ENCODE measurements at places on chromosomes 4 and X. TPM values are rescaled to one million over a fixed set of nuclear protein-coding genes. Genes with fewer than 3 reads are reported as not detected.

DNA sequence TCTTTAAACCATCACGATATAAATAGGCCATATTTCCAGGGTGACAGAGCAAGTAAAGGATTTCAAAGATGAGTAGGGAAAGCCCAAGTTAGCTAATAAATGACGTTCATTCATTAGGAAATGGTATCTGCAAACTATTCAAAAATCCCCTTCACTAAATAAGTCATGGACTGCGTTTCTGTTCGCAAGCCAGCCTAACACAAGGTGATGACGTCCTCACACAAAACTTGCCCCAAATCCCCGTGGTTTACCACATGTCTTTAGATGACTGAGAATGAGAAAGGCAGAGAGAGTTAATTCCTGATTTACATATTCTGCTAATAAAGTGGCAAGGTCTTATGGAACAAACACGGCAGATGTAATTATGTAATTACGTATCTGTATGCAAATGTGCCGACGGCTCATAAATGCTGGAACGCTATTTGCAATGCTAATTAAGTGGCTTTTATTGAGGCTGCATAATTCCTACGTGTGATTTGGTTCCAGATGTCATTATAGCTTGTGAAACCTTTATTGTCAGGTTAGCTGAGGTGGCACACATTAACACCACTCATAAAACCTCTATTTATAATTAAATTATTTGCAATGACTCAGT is 437.7 kb upstream of the FRG1 start:
- no peak for DNase-seq

FRMD7 gene
- not detected for total RNA-seq

DNA sequence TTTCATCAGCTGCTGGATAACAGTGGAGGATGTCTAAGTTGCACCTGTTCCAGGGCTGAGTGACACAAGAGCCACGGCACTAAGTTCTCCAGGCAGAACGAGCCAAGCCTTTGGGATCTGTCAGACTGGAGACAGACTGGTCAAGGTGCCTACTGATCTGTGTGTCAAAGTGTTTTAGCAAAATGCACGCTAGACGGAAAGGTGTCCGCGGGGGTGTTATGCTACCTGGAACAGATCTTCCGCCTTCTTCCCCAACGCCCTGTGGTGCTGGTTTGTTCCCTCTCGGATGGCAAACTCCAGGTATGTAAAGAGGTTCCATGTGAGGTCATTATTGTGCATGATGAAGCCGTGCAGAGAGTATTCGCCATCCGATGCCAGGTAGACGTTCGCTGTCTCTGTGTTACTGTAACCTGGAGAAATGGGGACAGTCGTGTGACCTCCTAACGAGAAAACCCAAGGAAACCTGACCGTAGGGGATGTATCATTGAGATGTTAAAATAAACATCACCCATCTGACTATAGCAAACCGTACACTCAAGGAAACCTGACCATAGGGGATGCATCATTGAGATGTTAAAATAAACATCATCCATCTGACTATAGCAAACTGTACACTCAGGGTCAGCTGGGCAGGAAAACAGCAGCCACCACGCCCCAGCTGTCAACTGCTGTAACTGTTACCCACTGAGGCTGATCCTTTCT is 29.7 kb upstream of the SLC25A6 start:
- no peak for DNase-seq

DNA sequence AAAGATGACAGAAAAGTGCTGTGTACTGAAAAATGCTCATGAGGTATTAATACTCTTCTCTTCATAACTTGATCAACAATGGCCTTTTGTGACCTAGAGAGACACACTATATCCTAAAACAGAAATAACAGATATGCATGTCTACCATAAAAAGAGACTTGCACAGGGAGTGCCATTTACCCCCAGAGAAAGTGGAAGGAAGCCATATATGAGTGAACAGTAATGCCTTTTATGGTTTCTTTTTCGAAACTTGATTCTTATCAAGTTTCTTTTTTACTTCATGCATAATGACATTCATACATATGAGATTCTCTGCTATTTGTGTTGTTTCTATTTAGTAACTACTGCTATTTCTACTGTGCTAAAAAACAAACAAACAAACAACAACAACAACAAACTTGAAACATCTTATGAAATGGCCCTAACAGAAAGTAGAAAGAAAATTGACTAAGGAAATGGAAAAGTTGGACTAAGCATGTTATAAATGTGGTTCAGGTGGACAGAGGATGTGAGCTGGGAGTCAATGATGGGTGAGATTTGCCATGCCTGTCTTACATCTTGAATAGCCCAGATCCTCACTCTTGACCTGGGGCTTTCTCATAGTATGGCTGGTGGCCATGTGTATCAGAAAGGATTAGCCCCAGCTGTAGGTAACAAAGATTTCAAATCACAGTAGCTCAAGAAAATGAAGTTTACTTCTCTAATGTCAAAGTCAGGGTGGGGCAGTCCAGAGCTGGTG is 43.8 kb downstream of the GEMIN8 start:
- no peak for DNase-seq

PNCK gene
- total RNA-seq, result 0.33 TPM

DNA sequence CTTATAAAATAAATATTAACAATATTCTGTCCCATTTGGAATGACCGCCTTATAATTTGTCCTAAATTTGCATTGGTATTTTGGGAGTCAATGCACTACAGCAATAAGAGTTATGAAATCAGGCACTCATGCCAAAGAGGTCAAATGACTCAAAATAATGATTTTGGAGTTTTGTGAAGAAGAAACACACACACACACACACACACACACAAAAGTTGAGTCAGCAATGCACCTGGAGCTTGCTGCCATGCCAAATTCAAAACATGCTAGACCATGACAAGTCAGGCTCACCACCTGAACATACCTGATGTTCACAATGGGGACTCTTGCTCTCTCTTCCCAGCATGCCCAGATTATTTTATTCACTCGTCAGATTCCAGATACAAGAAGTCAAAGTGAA is 56.7 kb downstream of the PROM1 start:
- DNase-seq, result peak; percentile 18

DNA sequence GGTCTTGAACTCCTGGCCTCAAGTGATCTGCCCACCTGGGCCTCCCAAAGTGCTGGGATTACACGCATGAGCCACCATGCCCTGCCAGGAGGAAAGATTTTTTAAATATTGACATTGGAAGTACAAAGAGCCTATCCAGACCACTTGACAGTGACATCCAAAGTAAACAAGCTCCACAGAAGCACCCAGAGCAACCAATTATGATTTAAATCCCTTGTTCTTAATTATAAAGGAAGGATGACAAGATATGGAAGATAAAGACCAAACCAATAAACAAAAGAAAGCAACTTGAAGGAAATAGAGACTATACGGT is 27.7 kb upstream of the RPL34 start:
- DNase-seq, result no peak

DNA sequence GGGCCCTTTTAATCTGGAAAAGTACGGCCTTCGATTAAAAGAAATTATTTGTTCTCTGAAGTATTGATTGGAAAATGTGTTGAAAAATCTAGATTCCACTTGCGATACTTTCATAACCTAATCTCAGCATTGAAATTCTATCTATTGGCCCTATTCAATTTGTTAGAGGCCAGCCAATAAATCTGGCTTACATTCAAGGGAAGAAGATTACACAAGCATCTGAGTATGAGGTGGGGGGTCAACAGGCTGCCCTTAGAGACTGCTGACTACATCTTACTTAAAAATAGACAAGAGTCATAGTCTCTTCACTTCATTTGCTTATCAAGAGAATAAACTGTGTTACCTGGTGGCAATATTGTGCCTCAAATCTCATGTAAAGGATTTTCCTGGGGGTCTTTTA is 248.0 kb upstream of the KCNIP4 start:
- no peak for DNase-seq

DNA sequence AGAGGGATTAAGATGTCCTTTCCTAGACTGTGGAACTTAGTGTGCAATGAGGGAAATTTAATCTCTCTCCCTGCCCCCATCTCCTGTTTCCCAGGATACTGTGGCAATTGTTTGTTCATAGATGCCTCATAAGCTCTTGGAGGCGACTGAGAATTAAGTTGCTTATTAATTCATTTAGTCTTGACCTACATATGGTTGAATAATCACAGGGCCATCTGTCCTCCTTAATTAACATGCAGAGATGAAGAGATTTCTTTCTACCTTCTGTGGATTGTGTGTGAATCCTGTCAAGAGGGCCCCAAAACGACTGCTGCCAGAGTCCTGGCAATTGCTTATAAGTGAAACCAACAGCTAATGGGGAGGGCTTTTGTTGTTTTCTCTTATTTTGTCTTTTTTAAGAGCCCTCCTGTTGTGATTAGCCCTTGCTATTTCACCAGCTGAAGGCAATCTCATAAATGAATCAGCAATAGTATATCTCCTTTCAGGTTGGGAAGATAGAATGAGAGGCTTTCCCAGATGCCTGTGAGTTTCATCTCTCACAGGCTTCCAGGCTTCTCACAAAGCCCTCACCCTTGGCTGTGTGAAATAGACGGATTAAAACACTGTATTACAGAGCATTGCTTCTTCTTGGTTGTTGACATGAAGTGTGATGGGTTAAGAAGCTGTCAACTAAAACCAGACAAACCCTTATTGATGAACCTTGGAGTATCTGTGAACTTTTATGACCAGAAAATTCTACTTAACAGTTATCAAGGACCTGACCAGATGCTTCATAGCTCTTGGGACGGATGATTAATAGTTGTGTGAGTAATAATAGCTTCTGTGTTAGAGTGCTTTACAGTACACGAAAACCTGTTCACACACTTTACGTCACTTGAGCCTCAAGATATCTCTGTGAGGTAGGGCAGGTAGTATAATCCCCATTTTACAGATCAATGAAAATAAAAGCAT is 58.5 kb downstream of the PGRMC2 start:
- peak; percentile 22 for DNase-seq

- peak; percentile 31 for DNase-seq
Observed at GRCh38 chrX:43655151-43656004, 721 bp upstream of the MAOA start.

GRCh38 chrX:24343719-24344118 is 16.7 kb upstream of the SUPT20HL1 start:
- peak; percentile 15 for DNase-seq

AFF1 gene
- total RNA-seq, result 41.9 TPM

DNAAF6 gene
- not detected for total RNA-seq

- DNase-seq, result no peak
Observed at GRCh38 chr4:18025288-18025687, 3.7 kb upstream of the LCORL start.

HAND2 gene
- total RNA-seq, result 31.3 TPM

DNA sequence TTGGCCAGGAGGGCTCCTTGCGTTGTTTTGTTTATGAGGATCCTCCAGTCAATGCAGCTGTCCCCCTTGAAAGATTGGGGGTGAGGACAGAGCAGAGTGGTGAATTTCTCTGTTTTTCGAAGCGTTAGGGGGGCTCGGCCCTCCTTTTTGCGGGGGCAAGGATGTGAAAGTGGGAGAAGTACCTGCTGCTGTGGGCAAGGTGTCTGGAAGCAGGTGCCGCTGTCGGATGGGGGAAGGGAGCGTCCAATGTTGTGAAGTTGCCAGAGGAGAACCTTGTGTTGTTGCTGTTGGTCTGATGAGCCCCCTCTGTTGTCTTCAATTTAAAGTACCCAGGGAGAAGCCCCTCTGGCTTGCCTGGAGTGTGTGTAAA is 613 bp downstream of the GLRB start:
- no peak for DNase-seq

GRCh38 chrX:118577041-118577440 is 81.4 kb downstream of the DOCK11 start:
- DNase-seq, result no peak

RBMXL3 gene
- total RNA-seq, result not detected

DNA sequence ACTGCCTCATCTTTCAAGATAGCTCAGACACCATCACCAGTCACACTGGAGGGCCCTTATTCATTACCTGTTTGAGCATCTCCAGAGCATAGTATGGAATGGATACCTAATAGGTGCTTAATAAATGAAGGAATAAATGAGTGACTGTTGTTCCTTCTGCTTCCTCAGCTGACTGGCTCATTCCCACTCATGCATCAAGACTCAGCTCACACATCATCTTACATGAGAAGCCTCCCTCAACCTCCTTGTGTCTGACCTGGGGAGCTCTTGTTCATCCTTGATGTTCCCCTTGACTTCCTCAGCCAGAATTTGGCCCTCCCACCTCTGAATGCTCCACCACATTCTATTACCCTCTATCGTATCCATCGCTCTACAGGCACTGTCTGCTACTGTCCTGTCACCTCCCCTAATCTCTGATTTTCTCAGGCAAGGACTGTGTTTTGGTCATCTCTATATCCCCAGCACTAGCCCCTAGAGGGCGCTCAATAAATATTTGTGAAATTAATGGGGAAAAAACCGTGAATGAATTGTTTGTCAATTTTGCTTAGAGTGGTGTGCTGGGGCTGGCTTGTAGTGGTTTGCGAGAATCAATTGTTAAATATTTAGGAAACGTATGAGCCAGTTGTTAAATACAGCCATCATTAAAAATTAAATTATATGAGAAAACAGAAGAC is 88.3 kb downstream of the NHSL2 start:
- DNase-seq, result peak; percentile 36

BMX gene
- 0.90 TPM for total RNA-seq

DNA sequence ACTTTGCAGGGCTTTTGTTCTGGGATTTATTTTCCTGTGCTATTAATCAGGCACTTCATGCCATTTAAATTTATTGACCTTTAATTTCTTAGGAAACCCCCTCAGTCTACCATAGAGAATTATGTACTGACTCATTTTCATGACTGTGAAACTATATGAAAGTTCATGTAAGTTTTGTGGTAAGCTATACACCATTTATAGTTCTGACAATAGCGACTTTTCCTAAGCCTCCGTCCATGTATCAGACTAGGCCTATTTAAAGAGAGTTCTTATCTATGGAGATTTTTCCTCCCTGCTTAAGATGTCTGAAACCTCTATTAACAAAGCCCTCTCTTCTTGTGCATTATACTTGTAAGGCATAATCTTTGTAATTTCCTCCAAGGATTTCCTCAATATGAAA is 111.6 kb downstream of the AFF2 start:
- no peak for DNase-seq

- DNase-seq, result peak; percentile 46
Observed at GRCh38 chrX:15310117-15310516, 5.3 kb downstream of the ASB11 start.

LONRF3 gene
- not detected for total RNA-seq

GRCh38 chr4:189979196-189980047 is 38.8 kb downstream of the FRG1 start:
- no peak for DNase-seq

NAP1L2 gene
- 0.49 TPM for total RNA-seq

- no peak for DNase-seq
Observed at GRCh38 chr4:145760961-145761929, 81.3 kb downstream of the C4orf51 start.

DNA sequence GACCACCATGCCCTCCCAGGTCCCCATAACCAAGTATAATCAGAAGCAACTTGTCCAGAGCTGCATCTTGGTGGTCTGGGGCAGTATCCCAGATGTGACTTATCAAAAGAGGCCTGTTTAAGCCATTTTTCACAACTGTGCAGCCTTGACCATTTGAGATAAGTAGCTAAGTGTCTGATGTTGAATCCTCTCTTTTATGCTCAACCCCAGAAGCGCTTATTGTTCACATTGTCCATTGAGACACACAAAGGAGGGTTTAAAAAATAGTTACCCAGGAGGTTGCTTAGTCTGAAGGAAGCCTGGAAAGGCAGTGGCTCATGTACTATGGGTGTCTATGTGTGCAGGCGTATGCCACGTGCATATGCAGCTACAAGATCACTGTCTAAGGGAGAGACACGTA is 27.0 kb downstream of the ENPP6 start:
- DNase-seq, result no peak

CCNB3 gene
- total RNA-seq, result 0.82 TPM

- no peak for DNase-seq
Observed at GRCh38 chr4:41146196-41146595, 68.1 kb downstream of the APBB2 start.

GRCh38 chrX:141314441-141314840 is 72.1 kb upstream of the SPANXC start:
- DNase-seq, result peak; percentile 9

- DNase-seq, result no peak
Observed at GRCh38 chr4:110638089-110638746, 15.3 kb upstream of the PITX2 start.

All from fibroblast of the aortic adventitia (primary cell).